SHP77 treated with DMSO at 0.1 percent for 48 hours (cell line): ENCODE measurements at places on chromosomes 1 and 21.

- peak; percentile 23 for DNase-seq
These were observed 30.7 kb downstream of the VASH2 start for GRCh38 chr1:212981025-212981495.

DNA sequence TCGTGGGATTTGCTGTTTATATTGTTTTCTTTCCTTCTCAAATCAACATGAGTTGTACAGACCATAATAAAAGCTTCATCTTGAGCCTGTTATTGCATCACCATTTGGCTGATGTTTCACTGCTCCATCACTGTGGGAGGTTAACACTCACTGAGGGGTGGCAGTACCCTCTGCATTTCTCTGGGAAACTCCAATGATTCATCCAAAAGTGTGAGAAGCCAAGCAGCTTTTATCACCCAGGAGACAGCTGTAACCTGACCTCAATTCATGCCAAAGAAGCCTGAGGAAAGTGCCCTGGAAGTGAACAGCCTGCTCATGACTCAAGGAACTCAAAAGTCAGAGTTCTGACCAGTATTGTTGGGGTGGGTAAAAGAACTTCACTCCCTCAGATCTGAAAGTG is 84.1 kb downstream of the GPR88 start:
- DNase-seq, result no peak

- no peak for DNase-seq
These were observed 12.0 kb downstream of the XCL2 start for GRCh38 chr1:168531615-168532345.

- DNase-seq, result no peak
These were observed 765 bp upstream of the BMP8A start for GRCh38 chr1:39490596-39491145.

GRCh38 chr21:43921979-43922945 is 57.2 kb downstream of the AGPAT3 start:
- no peak for DNase-seq

- DNase-seq, result no peak
These were observed 113.5 kb downstream of the RIPK4 start for GRCh38 chr21:41653243-41653953.

DNA sequence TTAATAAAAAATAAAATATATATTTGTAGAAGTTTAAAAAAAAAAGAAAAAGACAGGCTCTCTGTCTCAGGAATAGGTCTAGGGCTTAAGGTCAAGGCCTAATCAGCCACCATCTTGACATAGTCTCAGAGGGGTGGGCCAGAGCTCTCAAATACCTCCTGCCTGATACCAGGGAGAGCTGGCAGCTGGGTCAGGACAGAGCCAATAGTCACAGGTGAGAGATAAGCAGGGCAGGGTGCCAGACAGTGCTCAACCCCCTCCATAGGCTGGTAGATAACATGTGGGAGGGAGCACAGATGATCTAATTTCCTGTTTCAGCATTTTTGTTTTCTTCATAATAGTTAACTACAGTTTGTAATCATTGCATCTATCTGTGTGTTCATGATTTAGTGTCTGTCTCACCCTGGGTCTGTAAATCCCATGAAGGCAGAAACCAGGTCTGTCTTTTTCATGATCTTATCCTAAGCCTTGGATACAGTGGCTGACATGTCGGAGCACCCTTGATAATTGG is 152.0 kb upstream of the GRIK3 start:
- DNase-seq, result peak; percentile 3

DNA sequence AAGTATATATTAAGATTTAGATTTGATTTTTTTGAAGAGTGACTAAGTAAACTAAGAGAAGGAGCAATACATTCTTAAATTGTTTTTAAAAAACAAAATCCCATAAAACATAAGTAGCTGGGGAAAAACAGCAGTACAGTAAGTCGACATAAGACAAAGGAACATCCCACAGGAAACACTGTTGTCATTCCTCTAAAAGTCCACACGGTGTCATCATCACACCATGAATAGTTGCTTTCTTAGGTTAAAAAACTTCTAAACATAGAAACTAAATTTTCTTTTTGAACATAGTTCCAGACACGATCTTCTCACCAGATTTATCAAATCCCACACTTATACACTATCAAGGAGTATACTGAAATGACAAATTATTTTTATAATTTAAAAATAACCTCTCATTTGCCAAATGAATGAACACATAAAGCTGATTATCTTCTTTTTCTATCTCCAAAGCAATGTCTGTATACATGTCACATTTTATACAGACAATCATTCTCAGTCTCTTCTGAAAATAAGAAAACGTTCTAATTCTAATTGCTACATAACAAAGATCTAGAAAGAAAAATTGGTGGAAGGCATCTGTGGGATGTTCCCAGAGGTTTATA is 15.8 kb downstream of the ODF2L start:
- DNase-seq, result peak; percentile 62

- no peak for DNase-seq
These were observed 148.6 kb upstream of the HOOK1 start for GRCh38 chr1:59666106-59666505.

DNA sequence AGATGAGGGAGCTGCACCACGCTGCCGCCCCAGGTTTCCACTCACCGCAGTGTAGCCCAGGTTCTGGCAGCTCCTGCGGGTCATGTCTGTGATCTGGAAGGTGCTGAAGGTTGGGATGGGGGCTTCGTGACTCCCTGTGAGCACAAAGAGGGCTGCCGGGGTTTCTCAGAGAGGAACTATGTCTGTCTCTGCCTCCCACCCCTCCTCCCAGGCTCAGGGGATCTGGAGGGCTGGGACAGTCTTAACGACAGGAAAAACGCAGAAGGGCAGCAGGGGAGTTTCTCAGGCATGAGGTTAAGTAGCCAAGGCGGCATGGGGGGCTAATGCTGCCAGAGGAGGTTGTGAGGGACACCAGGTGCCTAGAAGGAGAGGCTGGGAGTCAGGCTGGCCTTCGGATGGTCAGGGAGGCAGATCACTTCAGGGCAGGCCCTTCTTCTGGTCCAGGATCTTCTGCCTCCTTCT is 656 bp downstream of the SH2D2A start:
- no peak for DNase-seq

DNA sequence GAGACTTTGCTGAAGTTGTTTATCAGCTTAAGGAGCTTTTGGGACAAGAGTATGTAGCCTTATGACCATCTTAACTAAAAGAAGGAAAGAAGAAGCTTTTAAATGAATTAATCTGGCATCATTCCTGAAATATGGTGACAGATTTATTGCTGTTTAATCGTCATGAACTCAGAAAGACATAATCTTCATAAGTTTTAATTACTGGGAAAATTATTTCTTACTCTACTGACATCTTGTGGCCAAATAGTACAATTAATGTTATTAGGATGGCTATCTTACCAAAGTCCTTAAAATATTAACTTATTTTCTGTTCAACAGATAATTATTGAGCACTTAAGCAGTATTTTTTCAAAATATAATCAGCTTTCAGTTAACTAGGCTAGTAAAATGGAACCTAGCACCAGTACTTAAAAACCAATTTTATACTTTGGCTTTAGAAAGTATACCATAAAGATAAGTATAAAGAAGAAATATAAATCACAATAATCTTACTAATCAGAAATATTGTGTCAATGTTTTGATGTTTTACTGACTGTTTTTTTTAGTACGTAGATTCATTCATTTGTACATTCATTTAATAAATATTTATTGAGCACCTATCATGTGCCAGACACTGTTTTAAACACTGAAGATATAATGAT is 34.7 kb upstream of the GPR25 start:
- no peak for DNase-seq

DNA sequence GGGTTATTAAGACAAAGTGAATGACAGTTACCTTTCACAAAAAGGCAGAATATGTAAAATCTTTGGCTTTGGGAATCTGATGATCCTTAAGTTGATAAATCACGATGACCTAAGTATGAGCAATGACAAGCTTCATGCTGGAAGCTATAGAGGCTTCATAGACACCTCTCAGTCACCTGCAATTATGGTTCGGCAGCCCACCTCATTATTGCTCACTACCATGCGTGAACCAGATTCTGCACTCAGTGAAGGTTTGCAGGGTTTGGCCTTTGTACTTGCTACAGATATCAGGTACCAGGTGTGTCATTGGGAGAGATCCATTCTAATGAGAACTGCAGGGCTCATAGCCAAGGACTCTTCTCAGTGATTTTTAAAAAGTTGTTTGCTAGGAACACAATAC is 163.5 kb downstream of the KCTD3 start:
- no peak for DNase-seq

DNA sequence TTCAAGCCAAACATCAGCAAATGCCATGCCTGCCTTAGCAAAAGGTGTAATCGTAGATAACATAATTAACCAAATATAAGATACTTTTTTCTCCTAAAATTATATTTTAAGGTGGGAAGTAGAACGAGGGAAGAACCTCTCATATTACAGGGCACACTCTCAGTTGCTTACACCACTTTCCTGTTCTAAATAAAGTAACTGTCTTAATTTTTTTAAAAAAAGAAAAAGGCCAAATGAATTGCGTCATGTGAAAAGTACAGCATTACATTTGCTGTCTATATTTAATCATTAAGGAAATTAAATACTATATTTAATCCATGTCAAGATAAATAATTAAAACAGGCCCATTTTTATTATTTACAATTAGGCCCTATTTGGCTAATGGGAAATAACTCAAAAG is 23.7 kb downstream of the JAK1 start:
- no peak for DNase-seq

DNA sequence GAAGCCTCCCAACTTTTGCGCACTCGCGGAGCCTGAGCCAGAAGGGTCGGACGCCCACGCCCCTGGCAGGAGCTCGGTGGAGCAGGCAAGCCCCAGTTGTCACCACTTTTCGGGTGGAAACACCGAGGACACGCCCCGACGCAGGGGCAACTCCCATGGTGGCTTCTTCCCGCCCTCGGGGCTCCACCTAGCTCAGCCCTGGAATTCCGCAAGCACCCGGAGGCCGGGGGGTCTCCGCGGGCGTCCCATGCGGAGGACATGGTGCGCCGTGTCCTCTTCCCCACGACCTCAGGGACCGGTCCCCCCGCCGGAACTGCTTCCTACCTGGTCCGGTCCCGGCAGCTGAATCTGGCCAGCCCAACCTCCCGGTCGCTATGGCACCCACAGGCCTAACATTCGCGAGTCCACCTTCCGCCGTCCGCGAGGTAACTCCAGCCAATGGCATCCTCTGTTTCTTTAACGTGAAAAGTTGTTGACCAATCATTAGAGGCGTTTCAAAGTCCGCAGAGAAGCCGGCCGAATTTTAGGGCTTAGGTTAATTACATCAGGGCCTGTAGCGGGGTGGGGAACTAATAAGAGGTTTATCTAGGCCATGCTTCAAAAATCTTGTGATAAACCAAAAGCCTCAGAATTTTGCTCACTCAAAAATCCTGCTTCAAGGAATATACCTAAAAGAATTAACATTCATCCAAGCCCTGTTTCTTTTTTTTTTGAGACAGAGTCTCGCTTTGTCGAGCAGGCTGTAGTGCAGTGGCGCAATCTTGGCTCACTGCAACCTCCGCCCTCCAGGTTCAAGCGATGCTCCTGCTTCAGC is at the start of gene STPG1:
Gene STPG1, minus strand, starts transcription at position 433 of the 814 bp plus-strand sequence. CDS start 12,394 bp downstream, outside the sequence.
- DNase-seq, result peak; percentile 80

GRCh38 chr1:194225821-194226220 is 1039.4 kb upstream of the B3GALT2 start:
- no peak for DNase-seq

GRCh38 chr1:24415910-24416665 is 486 bp downstream of the NIPAL3 start:
- no peak for DNase-seq

DNA sequence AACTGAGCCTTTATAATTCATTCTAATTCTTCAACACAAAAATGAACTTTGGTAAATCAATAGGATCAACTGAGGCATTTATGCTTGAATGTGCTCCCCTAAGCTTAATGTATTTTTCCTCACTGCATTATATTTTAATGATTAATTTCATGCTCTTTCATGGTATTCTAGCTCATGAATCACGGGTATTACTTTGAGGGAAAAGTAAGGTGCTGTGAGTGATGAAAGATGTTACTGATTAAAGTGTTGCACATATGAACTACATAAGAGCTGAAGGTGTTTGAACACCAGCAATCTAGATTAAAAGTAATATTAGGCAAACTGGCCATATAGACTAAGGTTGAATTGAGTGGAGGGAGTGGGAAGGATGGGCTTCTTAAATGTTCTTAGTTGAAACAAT is 1.9 kb downstream of the DPYD start:
- DNase-seq, result no peak

GRCh38 chr1:111618961-111619634 is 491 bp upstream of the RAP1A start:
- no peak for DNase-seq

DNA sequence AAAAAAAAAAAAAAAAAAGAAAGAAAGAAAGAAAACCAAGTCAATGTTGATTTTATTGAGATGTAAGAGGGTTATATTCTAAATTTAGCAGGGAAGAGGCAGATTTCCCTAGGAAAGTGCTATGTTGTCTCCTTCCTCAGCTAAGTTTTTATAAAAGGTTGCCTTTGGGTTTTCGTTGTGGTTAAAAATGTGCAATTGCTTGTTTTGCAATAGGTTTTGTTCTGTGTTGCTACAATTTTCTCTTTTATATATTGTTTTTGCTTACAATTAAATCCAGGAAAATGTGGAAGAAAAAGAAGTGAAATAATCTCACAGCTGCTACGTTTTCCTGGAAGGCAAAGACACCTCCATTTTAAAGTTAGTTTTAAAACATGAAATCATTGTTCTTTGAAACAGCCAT is 136.7 kb upstream of the C1orf105 start:
- DNase-seq, result no peak

- DNase-seq, result no peak
These were observed 123.8 kb upstream of the RAB4A start for GRCh38 chr1:229147072-229147471.

- no peak for DNase-seq
These were observed 1.8 kb upstream of the NFIA start for GRCh38 chr1:61080413-61081143.

DNA sequence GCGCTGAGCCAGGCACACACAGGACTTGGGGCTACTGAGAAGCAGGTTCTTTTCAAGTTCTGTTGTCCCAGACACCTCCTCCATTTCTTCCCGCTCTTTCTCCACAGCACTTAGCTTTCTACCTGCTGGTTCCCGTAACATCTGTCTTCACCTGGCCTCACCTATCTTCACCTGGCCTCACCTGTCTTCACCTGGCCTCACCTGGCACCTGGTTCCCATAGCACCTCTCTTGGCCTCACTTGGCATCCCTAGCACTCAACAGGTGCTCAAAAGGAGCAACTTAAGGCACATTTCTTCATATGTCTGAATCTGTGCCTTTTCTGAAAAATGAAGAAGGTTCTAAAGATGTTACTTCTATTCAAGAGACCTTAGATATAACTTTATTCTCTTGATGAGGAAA is 10.4 kb downstream of the KCNK1 start:
- DNase-seq, result no peak

DNA sequence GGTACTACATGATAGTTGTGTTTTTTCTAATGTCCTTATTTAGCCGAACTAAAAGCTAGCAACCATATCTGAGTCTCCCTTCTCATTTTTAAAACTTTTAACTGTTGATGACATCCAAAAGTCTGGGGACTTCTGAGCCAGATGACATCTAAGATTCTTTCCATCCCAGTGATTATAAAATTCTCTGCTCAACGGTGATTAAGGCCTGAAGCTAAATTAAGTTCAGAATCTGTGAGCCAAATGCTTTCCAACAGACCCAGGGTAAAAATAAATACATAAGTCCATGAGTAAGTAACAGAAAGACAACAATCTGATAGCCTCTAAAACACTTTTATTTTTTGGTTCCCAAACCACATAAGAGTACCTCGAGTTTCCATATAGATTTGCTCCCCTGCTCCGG is 13.1 kb upstream of the PTP4A2 start:
- DNase-seq, result no peak

- no peak for DNase-seq
These were observed 7.4 kb upstream of the LRRN2 start for GRCh38 chr1:204692841-204693356.
